T-helper 9 cell (primary cell): ENCODE measurements at places on chromosomes 1 and 21.

- no peak for DNase-seq
Observed at GRCh38 chr21:40678681-40679284, 168.2 kb downstream of the DSCAM start.

- DNase-seq: no peak
Observed at GRCh38 chr1:220093361-220094015, 444 bp upstream of the IARS2 start.

- no peak for DNase-seq
Observed at GRCh38 chr1:38258085-38258627, 211.6 kb upstream of the POU3F1 start.

GRCh38 chr1:114116086-114116485 is 37.6 kb downstream of the SYT6 start:
- no peak for DNase-seq

- DNase-seq: no peak
Observed at GRCh38 chr1:89702520-89703045, 69.7 kb downstream of the LRRC8C start.

DNA sequence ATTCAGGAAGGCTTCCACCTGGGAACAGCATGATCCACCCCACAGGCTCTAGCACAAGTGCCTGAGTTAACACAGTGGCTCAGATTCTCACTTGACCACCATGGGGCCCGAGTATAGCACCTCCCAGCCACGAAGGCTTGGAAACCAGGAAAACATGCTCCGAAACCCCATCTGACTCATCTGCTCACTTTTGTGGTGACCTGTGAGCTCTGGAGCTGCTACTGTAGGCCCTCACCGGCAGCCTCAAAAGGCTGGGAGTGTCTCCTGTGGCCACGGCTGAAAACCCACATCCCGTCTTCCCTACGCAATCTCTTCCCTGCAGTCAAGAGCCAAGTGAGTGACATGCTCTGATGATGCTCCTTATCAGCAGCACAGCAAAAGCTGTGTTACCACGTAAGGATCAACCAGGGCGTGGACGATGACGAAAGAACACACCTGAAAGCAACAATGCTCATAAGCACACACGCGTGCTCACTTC is 81.4 kb downstream of the TGFBR3 start:
- peak; percentile 78 for DNase-seq

- DNase-seq: no peak
Observed at GRCh38 chr1:24902471-24902891, 27.6 kb downstream of the RUNX3 start.

DNA sequence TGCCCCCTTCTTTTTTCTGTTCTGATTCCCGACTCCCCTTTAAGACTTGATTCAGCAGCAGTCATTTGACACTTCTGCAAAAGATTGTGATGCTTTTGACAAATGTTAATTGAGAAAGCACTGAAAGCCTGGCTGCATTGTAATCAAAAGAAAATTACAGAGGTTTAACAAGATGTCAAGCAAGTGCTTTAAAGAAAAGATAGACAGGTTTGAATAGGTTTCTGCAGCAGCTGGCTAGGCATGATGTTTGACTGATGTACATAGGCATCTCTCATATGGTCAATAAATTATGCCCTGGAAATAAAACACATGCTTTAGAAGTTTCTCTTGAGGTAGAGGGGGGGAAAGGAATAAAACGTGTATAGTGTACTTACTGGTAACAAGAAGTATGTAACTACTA is 147.8 kb downstream of the ADGRL2 start:
- no peak for DNase-seq

DNA sequence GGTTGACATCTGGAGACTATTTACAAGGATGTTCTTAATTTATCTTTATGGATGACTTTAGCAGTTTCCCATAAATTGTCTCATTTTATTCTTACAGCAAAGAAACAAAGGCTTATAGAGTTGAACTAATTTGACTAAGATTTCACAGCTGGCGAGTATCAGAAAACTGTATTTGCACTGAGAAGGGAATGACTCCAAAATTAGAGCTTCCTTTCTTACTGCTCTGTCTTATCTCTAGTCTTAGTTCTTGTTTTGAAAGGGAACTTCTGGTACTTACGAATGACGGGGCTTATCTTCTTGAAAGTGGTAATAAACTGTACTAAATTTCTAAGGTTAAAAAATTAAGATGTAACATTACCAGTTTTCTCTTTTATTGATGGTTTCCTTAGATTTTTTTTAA is 13.6 kb downstream of the CNST start:
- no peak for DNase-seq

DNA sequence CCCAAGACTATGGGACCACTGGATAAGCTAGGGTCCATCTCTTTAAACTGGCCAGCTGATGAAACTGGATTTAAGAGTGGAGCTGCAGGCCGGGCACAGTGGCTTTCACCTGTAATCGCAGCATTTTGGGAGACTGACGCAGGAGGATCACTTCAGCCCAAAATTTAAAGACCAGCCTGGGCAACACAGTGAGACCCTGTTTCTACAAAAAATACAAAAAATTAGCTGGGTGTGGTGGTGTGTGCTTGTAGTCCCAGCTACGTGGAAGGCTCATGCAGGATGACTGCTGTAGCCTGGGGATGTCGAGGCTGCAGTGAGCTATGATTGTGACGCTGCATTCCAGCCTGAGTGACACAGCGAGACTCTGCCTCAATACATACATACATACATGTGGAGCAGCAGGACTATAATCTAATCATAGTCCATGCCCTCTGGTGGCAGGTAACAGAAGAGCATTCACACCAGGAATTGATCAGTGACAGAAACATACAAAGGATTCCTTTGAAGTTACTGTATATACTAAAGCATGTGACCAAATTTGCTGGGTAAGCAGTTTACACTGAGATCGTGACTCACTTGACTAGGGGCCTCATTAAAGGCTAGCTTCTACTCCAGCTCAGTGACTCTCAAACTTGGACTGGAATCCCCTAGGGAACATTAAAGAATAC is 101.5 kb upstream of the SLFNL1 start:
- DNase-seq: no peak

DNA sequence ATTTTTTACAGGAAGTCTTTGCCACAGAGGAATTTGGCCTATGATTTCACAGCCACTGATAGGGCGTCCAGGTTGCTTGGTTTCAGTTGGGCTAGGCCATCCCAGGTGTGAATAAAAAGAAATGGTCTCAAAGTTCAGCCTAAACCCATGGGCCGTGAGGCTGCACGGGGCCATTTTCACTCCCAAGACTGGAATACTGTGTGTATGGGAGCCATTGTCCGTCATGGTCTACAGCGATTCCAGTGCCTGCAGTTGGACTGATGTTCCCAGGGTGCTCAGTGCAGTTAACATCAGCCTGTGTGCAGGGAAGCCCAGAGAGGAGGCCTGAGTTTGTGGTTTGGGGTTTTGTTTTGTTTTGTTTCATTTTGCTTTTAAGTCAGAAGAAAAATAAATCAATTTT is 133.2 kb downstream of the ADSS2 start:
- DNase-seq: no peak

GRCh38 chr1:205526431-205526830 is 22.0 kb downstream of the CDK18 start:
- no peak for DNase-seq

DNA sequence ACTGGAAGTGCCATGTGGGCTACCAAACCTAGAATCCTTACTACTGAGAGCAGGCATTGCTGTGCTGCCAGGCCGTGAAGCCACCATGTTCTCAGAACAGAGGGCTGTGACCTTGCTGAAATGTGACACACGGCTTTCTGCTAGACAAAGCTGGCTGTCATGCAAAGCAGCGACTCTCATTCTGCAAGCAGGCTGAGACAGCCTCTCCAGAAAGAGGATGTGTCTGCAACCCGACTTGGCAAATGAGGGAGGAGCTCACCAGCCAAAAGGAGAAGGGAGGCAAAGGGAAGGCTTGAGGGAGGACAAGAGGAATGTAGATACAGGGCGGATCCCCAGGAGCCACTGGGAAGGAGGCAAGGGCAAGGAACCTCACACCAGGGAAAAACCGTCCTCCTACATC is 85.7 kb upstream of the KRTAP19-8 start:
- DNase-seq: no peak

- DNase-seq: no peak
Observed at GRCh38 chr1:19412654-19413053, 72.7 kb downstream of the CAPZB start.

GRCh38 chr1:98991127-98992012 is 13.3 kb downstream of the PLPPR5 start:
- no peak for DNase-seq

DNA sequence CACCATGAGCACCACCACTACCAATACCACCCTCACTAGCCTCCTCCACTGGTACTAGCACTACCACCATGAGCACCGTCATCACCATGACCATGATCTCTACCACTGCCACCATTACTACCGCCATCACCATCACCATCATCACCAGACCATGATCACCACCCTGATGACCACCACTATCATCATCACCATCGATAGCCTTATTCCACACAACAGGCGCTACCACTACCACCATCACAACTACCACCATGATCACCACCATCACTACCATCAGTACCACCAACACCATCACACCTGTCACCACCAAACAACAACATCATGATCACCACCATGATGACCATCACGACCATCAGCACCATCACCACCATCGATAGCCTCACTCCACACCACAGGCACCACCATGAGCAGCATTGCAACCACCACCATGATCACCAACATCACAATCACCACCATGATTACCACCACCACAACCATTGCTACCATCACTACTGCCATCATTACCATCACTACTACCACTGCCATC is 56.6 kb upstream of the CASZ1 start:
- DNase-seq: no peak

- DNase-seq: no peak
Observed at GRCh38 chr1:216807696-216808095, 84.5 kb upstream of the ESRRG start.

DNA sequence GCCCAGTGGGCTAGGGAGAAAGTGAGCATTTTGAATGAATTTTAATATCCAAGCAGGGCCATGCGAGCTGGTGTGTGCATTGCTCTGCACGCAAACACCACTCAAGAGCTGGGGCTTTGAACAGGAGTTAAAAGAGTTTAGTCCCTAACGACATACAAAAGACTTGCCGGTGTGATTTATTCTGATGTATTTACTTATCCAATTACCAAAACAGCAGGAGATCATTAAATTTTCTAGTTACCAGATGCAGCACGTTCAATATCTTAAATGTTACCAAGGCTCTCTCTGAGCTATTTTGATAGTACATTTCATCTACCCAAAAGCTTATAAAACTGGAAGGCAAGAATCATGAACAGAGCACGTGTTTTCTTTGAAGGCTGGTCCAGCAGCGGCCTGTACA is 30.0 kb upstream of the DMRTA2 start:
- no peak for DNase-seq
